ENCODE measurements at places on chromosomes 7 and 10.

DNA sequence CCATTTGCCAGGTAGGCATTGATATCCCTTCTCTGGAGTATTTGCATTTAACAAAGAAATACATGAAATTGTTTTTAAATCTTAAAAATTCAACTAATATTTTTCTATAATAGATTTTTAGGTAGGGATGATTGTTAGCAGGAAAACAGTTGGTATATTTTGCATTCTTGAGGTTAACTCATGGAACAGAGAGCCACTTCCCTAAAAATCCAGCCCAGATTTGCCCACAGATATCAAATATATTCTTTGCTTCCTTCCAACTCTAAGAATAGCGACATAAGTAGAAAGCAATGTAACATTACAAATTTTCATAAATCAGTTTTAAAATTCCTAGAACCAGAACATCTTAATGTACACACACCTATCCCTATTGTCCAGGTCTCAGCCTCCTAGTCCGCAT is 45.0 kb upstream of the ANLN start:
- no peak for ATAC-seq

GRCh38 chr10:124693801-124694416 is 50.3 kb downstream of the FAM53B start:
- ATAC-seq = peak; percentile 34

GRCh38 chr10:25078658-25079431 is 62.4 kb downstream of the THNSL1 start:
- no peak for ATAC-seq

DNA sequence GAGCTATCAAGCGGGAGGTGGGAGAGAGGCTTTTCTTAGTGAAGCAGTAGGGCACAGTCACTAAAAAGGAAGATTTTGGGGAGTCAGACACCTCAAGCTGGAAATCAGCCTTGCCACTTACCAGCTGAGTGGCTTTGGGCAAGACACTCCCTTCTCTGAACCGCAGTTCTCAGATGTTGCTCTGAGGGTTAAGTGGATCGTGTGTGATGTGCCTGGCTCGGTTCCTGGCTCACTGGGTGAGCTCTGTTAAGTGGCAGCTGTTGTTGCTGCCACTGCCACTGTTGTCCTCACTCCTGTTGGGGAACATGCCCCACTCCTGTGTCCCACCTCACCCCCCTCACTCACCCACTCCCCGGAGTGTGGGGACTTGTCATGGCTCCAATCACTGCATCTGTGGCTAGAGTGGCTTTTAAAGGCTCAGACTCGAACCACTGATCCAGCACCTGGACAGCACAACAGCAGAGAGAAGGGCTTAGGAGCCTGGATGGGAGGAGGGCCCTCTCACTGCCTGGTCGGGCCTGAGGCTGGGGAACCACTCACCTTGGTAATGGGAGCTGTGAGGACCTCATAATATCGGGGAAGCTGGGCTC is 20.0 kb downstream of the PYROXD2 start:
- ATAC-seq = no peak

- no peak for ATAC-seq
These were observed 155.8 kb downstream of the OAT start for GRCh38 chr10:124262971-124263370.

DNA sequence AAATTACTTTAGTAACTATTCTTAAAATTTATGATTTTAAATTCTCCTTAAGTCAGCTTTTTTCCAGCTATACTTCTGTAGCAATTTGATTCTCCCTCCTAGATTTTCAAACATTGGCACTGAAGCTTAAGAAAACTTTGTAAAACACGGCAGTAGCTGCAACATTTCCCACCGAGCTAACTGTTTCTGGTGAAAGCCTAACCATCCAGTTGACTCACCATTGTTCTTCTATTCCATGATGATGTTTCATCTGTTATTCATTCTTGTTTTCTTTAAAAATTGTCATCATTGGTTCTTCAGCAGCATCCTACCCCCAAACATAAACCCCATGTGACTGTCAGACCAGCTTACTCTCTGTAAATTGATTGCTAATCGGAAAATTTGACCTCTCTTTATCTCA is 312.3 kb downstream of the DGKB start:
- ATAC-seq = no peak
